ENCODE measurements at places on chromosomes 3 and 15.

DNA sequence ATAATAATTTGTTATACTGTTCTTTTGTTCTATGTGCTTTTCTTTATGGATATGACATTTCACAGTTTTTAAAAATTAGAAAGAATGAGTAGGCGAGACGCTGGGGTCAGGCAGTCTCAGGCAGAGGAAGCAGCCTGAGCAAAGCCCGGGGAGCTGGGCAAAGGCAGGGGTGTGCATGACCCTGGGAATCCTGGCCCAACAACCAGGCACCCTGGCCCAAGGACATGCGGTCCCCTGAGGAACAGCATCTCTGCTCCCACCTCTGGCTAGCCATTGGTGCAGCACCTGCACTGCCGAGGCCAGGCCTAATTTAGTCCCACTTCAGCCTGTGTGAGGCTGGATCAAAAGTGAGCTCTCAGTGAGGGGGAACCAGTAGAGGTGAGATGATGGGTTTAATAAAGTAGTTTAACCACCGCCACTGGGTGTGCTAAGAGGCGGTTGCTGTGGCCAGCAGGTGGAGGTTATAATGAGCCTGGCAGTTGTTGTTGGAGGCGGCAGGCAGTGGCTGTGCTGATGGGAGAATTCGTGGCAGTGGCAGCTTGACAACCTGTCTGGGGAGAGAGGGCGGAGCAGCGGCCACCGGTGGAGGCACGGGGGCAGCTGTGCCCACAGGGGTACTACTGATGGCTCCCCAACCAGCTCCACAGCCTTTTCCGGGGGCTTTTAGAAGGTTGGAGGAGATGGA, 41.5 kb downstream of the PRKCD start:
- no peak for DNase-seq

GRCh38 chr3:72155391-72156064, 370.6 kb upstream of the PROK2 start:
- peak; percentile 98 for DNase-seq

- DNase-seq = peak; percentile 38
These were observed 668 bp downstream of the THRB start for GRCh38 chr3:24493746-24494617.

GRCh38 chr3:12999147-13000140, 73.8 kb downstream of the IQSEC1 start:
- no peak for DNase-seq

DNA sequence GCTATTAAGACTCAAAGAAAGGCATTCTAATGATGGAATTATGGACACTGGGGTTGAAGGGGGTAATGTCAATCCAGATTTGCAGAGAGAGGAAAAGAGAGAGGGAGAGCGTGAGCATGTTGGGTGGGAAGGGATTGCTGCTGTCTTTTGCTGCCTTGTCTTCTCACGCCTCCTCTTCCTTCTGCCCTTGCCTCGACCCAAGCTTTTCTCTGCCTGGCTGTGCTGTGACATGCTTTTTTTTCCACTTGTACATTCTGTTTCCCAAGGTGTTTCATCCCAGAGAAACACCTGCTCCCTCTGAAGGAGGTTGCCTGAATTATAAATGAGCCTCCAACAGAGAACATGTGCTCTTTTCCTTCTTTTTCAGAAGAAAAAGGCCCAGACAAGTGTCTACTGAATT, 80.3 kb downstream of the BDH1 start:
- DNase-seq = no peak

DNA sequence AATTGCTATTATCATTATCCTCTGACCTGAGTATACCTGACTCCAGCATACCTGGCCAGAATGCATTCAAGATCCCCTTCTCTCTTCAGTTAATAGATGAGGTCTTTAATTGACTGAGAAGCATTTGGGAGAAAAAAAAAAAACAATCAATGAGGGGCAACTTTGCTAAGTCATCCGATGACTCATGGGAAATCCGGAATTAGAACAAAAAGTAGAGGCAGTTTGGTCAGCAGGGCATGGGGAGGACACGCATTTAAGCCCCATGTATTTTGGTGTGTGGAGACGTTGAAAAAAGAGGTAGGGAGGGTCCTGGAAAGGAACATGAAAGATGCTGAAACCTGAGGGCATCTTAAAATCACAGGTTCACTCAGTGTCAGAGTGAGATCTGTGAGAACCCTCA, 256.2 kb downstream of the RORA start:
- peak; percentile 88 for DNase-seq

DNA sequence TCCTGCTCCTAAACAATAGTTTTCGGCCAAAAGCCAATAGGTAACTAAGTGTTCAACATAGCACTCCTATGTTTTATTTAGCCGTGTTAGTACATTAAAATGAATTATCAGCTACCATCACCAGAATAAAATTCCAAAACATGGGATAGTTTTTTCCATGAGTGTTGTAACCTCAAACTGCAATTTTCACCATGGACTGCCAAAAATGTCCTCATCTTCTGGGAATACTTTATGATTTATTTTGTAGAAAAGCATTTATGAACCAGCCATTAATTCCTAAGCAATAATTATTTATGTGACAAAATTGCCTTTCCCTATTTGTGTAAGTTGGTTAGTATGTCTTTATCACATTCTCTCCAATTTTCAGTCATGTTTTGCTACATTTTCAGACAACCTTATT, 438.1 kb downstream of the NAALADL2 start:
- no peak for DNase-seq

GRCh38 chr15:29749365-29750086, 72.7 kb downstream of the TJP1 start:
- peak; percentile 15 for DNase-seq

GRCh38 chr3:151331696-151332095, 2.3 kb upstream of the P2RY13 start:
- DNase-seq = no peak
